HFFc6 (cell line): ENCODE measurements at places on chromosomes 12 and 14.
A peak's percentile ranks its signal among the peaks of the same experiment; 100 is the strongest.

- DNase-seq = no peak
These were observed 780 bp upstream of the SLC41A2 start for GRCh38 chr12:104958805-104959334.

DNA sequence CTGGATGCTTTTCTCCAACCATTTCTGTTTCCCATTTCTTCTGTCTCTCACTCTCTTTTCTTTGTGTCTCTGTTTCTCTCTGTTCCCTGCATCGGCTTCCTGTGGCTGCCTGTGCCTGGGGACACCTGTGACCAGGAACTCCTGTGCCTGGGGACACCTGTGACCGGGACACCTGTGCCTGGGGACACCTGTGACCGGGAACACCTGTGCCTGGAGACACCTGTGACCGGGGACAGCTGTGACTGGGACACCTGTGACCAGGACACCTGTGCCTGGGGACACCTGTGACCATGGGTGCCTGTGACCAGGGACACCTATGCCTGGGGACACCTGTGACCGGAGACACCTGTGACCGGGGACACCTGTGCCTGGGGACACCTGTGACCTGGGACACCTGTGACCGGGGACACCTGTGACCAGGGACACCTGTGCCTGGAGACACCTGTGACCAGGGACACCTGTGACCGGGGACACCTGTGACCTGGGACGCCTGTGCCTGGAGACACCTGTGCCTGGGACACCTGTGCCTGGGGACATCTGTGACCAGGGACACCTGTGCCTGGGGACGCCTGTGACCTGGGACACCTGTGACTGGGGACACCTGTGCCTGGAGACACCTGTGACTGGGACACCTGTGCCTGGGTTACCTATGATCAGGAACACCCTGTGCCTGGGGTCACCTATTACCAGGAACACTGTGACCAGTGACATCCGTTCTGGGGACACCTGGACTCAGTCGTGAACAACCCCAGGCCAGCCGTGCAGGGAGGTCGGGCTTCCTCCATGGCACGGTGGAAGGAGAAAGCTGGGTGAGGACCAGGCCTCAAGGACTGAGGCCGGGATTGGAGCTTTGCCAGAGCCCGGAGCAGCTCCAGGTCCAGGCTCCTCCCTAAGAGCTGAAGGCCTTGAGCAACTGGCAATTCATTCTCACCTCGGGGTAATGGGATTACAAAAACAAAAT is 23.4 kb upstream of the FBRSL1 start:
- DNase-seq = no peak

GRCh38 chr12:109820816-109821381 is 12.3 kb downstream of the TRPV4 start:
- no peak for DNase-seq

DNA sequence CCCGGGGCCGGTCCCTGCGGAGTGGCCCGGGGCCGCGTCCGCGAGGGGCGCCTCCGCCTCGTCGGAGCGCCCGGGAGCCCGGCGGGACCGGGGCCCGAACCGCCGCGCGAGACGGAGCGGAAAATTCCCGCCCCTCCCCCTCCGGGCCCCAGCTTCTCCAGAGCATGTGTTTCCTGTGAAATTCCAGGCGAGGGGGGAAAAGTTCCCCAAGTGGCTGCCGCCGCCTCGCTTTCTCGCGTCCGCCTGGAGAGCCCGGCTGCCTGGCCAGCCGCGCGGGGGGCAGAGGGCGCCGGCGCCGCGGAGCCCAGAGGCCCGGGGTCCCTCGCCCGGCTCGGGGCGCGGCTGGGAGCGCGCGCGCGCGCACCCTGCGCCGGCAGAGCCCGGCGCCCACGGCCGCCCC is 904 bp downstream of the CACNA1C start:
- DNase-seq = peak; percentile 25

DNA sequence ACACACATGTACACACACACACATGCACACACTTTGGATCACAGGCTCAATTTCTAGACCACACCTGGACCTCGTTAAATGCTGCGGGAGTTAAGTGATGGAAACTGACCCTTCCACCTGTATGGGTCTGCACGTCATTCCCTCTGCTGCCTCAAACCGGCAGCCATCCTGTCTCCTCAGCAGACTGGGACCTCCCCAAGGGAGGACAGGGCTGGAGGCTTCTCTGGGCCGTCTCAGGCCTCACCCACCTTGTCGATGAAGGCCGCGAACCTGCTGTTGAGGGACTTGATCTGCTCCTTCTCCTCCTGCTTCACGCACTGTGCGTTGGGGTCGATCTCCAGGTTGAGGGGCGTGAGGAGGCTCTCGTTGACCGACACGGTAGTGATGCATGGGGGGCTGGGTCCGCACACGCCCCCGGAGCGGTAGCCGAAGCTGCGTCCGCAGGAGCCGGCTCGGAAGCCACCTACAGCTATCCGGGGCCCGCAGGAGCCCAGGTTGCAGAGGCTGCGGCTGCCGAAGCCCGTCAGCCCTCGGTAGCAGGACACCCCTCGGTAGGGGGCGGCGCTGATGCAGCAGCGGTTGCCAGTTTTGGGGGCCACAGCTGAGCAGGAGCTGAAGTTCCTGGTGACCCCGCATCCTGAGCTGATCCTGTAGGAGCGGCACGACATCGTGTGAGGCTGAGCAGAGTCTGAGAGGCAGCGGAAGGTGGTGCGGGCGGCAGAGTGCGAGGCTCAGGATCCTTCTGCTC is at the start of gene KRT85:
Gene KRT85 (minus strand): TSS at position 744 of the 748 bp plus-strand sequence. CDS start 76 bp downstream, at position 668.
- no peak for DNase-seq

DNA sequence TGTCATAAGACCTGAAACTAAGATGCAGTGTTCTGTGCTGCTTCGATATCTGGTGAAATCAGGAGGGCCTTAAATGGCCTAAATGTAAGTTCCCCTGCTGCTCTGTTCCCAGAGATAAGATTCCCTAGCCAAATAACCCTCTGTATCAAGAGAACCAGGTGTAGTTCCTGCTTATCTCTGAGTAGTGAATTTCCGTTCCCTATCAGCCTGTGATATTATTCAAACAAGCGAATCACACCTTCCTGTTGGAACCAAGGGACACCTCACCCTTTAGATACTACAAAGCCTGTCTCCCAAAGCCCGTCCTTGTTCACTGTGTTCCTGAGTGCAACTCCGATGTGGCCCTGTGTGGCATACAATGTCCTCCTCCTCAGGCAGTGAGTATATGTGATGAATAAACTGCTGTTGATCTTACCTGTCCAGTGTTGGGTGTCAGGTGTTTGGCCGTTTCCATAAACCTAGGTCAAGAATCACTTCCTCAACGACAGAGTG is 52.2 kb upstream of the COCH start:
- DNase-seq = no peak

- peak; percentile 8 for DNase-seq
These were observed 113.3 kb downstream of the TTC8 start for GRCh38 chr14:88937706-88938105.

GRCh38 chr14:59147007-59147406 is 41.5 kb upstream of the DAAM1 start:
- DNase-seq = no peak

GRCh38 chr14:61343991-61344405 is 22.6 kb downstream of the PRKCH start:
- DNase-seq = no peak

- no peak for DNase-seq
These were observed 18.3 kb upstream of the VASH1 start for GRCh38 chr14:76742966-76743365.

DNA sequence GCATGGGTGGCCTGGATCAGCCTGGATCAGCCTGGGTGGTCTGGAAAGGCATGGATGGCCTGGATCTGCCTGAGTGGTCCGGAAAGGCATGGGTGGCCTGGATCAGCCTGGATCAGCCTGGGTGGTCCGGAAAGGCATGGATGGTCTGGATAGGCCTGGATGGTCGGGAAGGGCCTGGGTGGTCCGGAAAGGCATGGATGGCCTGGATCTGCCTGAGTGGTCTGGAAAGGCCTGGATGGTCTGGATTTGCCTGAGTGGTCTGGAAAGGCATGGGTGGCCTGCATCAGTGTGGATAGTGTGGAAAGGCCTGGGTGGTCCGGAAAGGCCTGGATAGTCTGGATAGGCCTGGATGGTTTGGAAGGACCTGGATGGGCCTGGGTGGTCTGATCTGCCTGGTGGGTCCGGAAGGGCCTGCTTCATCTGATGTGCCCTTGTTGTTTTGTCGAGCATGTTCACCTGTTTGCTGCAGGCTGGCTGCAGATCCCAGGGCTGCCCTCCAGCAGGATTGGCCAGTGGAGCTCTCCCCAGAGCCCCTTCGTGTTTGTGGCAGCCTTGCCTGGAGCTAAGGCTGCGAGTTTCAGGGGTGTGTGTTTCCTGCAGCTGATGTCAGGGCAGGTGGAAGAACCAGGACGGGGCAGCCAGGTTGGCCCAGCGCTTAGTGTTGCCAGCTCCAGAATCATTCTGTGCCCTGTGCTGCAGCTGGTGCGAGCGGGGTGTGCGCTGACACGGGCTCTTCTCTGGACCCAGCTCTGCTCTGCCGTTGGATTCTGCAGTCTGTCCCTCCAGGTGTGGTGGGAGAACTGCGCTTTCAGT is 19.3 kb upstream of the TEX22 start:
- DNase-seq = no peak

GRCh38 chr12:108955225-108955835 is 65.5 kb downstream of the SVOP start:
- DNase-seq = no peak

GRCh38 chr12:92600052-92600451 is 102.7 kb upstream of the PLEKHG7 start:
- DNase-seq = no peak

DNA sequence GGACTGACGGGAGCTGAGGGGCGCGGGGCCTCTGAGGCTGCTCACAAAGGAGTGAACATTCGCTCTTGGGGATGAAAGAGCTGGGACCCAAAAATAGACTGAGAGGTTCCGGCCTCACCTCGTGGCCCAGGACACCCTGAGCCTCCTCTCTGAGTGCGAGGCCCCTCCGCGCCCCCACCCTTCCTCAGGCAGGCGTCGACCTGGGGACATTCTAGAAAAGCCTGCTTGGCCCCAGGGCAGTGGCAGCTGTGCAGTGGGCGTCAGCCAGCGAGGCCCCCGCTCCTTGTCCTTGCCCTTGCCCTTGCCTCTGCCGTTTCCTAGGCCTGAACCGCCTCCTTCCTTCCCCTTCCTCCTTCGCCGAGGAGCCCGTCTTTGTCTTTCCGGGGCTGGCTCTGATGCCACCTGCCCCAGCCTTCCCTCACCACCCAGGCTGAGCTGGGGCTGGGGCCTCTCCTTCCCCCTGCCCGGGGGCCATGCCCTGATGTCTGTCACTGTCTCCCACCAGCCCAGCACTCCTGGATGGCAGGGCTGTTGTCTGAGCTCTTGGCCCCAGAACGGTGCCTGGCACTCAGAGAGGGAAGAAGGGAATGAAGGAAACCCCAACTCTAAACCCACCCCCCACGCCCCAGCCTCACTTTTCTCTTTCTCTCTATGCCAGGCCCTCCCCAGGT is 208.2 kb upstream of the RTL1 start:
- DNase-seq = no peak

- DNase-seq = peak; percentile 94
These were observed at the start of gene FOS for GRCh38 chr14:75278422-75279152. Gene FOS, plus strand, starts transcription at chr14:75278828. Its CDS starts 155 bp downstream, at chr14:75278983.

DNA sequence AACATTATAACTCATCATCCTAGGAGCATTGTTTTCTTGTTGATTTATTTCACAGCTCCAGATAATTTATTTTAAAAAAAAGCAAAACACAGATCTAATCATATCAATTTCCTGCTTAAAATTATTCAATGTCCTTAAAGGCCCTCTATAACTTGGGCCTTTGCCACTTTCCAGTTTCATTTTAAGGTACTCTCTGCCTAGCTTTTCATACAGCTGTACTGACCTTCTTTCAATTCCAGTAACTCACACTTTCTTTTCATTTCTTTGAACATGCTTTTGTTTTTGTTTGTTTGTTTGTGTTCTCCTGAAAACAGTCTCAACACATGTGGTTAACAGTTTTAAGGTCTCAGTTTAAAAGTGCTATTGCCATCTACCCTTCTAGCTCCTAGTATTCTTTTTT is 281.9 kb downstream of the ACSS3 start:
- DNase-seq = no peak

DNA sequence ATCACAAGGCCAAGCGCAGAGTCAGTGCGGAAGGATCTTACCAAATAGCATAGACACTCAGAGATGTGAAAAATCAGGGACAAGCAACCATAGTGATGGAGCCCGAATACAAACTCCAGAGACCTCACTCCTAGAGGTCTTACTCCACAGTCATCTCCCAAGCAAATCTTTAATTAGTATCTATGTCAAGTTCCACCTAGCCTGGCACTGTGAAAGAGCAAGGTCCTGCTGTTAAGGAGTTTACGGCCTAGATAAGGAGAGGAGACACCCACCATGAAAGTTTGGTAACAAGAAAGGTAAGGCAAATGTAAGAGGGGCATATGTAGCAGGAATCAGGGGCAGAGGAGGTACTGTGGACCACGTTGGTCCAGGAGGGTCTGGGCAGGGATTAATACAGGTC is 7.4 kb upstream of the PLEKHG6 start:
- DNase-seq = no peak

GRCh38 chr12:67759829-67760228 is 111.3 kb downstream of the DYRK2 start:
- DNase-seq = no peak

GRCh38 chr12:112939761-112940381 is 1.6 kb downstream of the OAS3 start:
- DNase-seq = no peak

GRCh38 chr12:72694193-72694592 is 422.0 kb downstream of the TRHDE start:
- no peak for DNase-seq

DNA sequence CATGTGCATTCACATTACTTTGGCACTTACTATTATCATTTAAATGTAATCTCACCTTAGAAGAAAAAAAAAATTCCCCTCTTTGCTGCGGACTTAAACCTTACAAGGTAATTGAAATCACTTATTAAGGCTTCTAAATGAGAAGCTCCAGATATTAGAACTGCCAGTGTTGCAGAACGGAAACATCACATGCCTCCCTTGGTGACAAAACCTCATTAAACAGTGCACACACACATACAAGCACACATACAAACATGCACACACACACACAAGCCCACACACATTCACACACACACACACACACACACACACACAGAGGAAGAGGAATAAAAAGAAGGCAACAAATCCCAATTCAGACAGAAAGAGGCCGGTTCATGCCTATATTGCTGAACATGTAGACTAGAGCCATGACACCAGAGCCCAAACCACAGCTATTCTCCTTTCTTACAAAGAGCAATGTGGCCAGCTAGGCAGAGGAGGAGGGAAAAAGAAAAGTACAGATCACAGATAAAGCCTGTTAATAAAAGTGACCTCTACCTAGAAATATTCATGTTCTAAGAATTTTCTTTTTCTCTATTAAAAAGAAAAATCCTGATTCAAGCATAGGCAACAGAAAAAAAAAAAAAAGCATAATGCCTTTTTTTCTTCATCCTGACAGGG is 405.2 kb upstream of the FLRT2 start:
- no peak for DNase-seq

- DNase-seq = no peak
These were observed 200.5 kb upstream of the GRIP1 start for GRCh38 chr12:66879409-66879808.
